ENCODE measurements at places on chromosomes 2 and 18.

DNA sequence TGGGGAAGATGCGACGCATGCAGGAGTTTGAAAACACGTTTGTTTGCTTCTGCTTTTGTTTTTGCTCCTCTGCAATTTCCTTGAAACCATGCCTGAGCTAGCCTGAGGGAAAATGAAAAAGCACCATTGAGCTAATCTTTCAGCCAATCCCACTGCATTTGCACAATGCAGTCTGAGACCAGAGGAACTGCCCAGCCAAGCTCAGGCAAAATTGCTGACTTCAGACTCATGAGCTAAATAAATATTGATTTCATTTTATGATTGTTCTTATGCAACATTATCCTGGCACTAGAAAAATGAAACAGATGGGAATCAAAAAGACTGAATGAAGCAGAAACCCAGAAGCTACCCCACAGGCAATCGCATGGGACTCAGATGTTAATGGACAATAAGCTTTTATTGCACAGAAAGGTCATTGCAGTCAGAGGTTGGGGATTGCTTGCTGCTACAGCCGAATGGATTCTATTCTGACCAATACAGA, 37.0 kb downstream of the TPRKB start:
- no peak for DNase-seq

DNA sequence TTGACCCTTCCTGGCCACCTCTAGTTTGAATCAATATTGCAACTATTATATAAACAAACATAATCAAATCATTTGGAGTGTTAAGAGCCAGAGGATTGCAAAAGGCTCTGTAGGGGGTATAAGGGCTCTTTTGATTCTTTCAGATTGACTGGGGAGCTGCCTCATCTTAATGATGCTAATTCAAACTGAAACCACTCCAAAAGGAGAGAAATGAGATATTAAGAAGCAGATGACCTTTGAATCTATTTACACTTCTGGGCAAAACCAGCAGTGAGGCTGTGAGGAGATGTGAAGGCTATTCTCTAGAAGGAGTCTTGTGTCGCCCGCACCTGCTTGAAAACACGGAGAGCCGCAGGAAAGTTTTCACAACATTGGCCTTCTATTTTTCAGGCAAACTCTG, 311.2 kb upstream of the CRIM1 start:
- DNase-seq, result no peak

- DNase-seq, result no peak
These were observed 69.4 kb upstream of the UBE2E3 start for GRCh38 chr2:180910831-180911665.

GRCh38 chr2:158845859-158846258, 50.7 kb downstream of the DAPL1 start:
- no peak for DNase-seq

DNA sequence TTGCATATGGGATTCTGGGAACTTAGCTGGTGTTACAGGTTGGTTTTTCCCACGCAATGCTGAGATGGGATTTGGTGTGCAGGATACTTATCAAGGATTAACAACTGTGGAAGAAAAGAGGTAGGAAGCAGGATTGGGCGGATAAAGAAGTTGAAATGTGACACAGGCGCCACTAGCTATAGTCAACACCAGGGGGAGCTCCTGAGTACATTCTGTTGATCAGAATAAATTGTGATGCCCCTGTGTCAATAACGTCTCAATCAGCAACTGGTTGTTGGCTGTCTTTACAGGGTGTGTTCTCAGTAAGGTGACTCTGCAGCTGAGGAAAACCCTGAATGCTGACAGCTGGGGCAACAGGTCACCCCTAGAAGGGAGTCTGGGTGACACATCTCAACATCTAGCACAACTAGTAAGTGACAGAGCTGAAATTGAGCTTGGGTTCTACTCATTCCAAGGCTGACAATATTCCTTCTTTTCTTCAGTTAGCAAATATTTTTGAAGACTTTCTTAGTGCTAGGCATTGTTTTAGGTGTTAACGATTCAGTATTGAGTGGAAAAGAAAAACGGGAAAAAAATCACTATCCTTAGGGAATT, 143.0 kb downstream of the ARL6IP6 start:
- DNase-seq, result peak; percentile 13

DNA sequence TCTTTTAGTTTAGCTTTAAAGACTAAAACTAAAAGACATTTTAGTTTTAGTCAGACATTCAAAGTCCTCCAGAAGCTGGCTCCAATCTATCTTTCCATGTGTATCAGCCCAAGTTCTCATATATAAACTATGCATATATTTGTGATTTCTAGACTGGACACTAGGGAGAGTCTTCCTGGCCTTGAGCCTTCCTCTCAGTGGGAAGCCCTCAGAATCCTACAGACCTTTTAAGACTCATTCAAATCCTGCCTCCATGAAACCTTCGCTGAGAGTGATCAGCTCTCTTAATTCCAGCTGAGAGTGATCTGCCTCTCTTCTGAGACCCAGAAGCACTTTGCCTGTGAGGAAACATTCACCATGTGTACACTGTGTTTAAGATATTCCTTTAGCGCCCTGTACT, 452.7 kb downstream of the TGIF1 start:
- no peak for DNase-seq

DNA sequence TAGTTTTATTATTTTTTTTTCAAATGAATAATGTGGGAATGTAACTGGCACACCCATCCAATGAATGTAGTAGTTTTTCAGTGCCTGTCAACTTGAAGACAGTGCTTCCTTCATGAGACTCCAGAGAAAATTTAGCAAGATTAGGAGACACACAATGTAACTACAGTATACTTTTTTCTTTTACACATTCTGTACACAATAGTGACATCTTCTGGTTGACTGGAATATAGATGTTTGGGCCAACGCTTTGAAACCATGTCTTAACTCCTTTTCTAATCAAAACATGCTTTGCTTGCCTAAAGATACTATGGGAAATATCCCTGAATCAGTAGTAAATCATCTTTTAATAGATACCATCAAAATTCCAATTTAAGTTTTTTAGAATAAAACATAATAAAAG, 229.5 kb upstream of the ZC3H15 start:
- peak; percentile 29 for DNase-seq

DNA sequence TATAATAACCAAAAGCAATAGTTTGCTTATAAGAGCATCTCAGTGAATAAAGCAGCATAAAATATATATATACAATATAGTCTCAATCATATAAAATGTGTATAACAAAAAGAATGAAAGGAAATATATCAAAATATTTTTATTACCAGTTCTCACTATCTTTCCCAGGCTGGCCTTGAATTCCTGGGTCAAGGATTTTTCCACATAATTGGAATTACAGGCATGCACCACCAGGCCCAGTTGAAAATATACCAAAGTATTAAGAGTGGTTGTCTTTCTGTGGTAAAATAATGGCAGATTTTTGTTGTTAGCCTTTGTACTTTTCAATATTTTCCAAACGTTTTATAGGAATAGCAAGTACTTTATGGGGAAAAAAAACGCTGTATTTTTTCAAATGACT, 8.6 kb upstream of the TLK1 start:
- DNase-seq, result no peak

- peak; percentile 32 for DNase-seq
These were observed 123.0 kb downstream of the AGAP1 start for GRCh38 chr2:235616885-235617284.

GRCh38 chr18:76167410-76167809, 327.6 kb downstream of the ZNF516 start:
- DNase-seq, result no peak

DNA sequence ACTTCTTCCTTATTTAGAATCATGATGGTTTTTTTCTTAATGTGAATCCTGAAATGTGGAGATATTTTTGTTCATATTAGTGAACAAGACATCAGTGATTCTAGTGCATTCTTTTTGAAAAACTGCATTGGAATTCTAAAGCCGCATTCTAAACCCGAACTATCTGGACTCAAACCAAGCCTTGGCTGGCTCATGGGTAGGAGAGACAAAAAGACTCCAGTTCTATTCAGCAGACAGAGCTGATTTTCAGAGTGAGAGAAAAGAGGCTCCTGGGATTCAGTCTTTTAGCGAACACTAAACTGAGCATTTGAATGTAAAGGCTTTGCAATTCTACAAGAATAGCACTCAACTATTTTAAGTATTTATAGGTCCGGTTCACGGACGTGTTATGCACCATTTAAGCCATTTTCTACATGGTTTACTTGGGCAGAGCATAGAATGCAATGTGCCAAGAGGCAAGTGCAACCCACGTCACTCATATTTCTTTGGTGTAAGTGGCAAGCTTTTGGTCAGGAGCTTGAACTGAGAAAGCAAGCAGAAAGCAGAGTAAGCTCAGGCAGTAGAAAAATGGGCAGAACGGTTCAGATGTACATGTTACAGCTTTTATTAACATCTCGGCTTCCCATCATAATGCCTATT, 227.3 kb upstream of the RAB12 start:
- no peak for DNase-seq

GRCh38 chr2:2271469-2271941, 59.6 kb downstream of the MYT1L start:
- peak; percentile 77 for DNase-seq

Measured in AG08395 (cell line).